SJSA1 (cell line): ENCODE measurements at places on chromosomes 5 and 9.

- peak; percentile 36 for DNase-seq
Measured at GRCh38 chr9:21812415-21812814, 10.0 kb downstream of the MTAP start.

GRCh38 chr5:134113902-134114875 is at the start of gene TCF7:
Gene TCF7, plus strand, starts transcription at chr5:134114681. Its CDS starts 226 bp downstream, at chr5:134114907.
- DNase-seq: peak; percentile 85

DNA sequence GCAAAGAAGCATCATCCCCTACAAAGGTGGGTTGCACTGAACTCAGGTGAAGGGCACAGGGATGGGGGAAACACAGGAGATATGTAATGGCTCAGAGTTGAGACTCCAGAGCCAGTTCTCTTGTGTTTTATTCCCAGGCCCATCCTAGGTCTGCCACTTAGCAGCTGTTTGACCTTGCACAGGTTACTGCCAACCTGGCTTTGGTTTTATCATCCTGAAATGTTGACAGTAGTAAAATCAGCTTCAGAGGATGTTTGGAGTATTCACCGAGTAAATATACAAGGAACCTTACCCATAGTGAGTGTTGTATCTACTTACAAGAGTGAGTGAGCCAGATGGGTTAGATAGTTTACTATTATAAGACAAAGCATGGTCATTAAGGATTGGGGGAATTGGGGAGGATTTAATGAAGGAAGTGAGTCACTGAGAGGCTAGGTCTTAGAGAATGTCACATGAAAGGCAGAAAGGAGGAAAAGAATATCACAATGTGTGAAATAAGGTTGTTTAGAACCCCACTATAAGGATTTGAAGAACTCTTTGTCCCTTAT is 141.3 kb downstream of the MAN2A1 start:
- peak; percentile 51 for DNase-seq

DNA sequence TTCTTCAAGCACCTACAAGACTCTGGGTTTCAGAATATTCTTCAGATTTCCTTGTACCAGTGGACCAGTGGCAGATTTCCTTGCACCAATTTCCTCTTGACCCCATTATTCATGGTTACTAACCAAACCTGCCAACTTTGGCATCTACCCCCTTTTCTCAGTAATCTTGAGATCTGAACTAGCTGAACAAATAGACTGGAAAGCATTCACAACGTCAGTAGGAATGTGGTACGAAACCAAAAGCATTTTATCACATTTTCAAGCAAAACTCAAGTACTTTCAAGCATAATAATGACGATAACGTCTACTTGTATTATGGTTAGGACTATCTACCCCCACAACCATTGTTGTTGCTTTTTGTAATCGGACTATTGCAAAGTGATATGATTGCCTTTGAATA is 1217.3 kb downstream of the PTPRD start:
- no peak for DNase-seq

DNA sequence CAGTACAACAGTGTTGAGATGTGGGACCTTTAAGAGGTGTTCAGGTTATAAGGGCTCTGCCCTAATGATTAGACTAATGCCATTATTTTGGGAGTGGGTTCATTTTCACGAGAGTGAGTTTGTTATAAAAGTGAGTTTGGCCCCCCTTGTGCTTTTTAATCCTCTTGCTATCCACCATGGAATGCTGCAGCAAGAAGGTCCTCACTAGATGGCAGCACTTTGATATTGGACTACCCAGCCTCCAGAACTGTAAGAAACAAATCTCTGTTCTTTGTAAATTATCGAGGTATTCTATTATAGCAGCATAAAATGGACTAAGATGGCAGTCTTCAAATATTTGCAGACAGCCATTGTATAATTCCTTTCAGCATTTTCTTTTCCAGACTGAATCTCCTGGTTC is 212.4 kb downstream of the LRRC70 start:
- no peak for DNase-seq

GRCh38 chr5:128633901-128634300 is 95.9 kb upstream of the FBN2 start:
- DNase-seq: no peak

DNA sequence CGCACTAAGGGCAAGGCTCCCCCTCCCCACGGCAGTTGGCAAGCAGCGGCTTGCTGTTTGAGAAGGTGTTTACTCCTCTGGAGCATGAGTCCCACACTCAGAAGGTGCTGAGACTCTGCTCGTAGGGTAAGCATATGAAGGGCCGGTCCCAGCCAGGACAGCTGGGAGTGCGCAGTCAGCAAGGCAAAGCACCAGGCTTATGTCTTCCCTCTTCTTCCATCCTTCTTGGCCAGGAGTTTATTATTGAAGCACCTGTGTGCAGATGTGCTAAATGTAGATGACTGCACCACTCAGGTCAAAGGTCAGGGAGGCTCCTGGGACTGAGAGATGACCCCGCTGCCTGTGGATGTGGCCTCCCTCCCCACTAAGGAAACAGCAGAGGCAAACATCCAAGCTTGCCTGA is 27.0 kb upstream of the CDKN2AIPNL start:
- DNase-seq: no peak

GRCh38 chr9:9498846-9499245 is 1114.0 kb downstream of the PTPRD start:
- no peak for DNase-seq

- no peak for DNase-seq
Measured at GRCh38 chr5:32777733-32778132, 66.6 kb downstream of the NPR3 start.

GRCh38 chr5:153617190-153617589 is 126.7 kb downstream of the GRIA1 start:
- DNase-seq: peak; percentile 49

DNA sequence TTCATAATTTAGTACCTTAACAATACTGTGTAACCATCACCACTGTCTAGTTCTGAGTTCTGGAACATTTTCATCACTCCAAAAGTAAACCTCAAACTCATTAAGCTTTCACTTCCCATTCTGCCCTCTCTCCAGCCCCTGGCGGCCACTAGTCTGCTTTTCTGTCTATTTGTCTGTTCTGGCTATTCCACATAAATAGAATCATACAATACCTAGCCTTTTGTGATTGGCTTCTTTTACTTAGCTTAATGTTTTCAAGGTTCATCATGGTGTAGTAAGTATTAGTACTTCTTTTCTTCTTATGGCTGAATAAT is 138.7 kb downstream of the RAPGEF6 start:
- no peak for DNase-seq

DNA sequence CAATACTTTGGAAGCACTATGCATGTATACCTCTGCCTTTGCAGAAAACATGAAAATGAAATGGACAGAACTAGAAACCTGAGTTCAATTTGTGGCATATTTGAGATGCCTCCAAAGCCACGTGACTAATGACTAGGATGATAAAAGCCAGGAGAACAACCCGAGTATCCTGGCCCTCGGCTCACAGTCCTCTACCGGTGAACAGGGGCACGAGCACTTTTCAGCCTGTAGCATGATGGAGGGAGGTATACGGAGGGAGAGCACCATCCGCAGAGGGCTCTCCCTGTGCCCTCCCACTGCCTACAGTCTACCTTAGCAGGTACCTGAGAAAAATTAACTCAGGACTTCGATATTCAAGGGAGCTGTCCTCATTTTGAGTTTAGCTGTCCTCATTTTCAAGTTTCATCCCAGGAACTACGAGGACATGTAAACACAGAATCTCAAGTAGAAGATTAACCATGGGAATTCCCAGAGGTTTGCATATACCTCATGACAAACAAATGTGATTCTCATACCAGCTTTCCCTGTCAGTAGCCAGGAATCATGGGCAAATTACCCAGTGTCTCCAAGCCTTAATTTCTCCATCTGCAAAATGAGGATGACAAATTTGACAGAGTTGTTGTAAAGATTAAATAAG is 249.3 kb downstream of the DNAH5 start:
- DNase-seq: no peak

DNA sequence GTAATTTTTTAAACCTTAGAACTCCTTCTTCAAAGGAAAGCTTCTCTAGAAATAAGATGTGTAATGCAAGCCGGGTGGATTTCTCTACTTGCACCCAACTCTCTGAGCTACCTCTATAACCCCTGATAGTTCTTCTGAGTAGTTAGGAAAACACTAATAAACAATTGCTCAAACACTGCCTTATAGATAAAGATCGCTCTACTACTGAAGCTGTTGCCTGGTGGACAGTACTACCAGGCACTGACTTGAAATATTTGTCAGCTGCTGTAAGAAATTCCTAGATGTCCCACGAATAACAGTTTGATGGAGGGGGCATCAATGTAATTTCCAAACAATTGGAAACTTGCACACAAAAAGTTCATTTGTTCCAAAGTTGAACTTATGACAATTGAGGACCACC is 42.0 kb downstream of the NR3C1 start:
- DNase-seq: no peak

- DNase-seq: no peak
Measured at GRCh38 chr9:71614409-71615010, 153.8 kb downstream of the CEMIP2 start.

DNA sequence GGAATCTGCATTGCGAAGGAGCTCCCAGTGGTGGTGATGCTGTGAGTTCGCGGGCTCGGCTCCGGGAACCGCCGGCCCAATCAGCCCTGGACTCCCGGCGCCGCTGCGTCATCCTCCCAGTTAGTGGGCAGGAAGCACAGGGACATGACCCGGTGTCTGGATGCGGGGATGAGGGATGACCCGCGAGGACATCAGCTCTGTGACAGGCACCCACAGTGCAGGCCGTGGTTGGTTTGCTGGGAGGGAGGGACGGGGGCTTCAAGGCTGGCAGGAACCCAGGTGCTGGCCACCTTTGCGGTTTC is 996 bp downstream of the NXNL2 start:
- DNase-seq: no peak

DNA sequence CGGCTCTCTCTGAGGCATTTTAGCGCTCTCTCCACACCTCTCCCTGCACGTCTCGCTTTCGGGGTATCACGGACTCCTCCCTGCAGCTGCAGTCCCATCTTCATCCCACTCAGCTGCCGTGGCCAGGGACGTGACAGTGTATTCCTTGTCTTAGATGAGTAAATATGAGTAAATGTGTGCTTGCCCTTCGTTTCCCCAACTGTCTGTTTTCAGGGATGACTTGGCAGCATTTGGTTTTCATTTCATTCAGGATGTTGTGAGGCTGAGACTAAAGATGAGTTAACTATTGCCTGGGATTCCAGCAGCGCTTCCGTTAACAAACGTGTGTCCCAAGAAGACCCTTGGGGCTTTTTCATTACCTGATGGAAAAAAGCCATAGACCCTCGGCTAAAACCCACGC is 29.5 kb downstream of the GDNF start:
- no peak for DNase-seq

DNA sequence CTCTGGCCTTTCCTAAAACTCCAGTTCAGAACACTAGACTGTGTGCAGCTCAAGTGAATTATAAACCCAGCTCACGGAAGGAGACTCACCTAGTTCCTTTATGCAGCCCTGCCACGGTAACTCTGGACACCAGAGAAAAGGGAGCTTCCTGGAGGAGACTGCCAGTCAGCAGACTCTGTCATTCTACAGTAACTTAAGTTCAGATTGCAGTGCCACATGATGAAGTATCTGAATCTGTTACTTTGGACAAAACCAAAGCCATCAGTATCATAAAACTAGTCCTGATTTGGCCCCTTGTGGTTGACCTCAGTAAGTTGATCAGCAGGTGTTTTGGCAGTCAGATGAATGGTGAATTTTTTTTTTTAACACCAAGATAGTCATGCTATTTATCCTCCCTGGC is 2.7 kb downstream of the MTRR start:
- DNase-seq: no peak

DNA sequence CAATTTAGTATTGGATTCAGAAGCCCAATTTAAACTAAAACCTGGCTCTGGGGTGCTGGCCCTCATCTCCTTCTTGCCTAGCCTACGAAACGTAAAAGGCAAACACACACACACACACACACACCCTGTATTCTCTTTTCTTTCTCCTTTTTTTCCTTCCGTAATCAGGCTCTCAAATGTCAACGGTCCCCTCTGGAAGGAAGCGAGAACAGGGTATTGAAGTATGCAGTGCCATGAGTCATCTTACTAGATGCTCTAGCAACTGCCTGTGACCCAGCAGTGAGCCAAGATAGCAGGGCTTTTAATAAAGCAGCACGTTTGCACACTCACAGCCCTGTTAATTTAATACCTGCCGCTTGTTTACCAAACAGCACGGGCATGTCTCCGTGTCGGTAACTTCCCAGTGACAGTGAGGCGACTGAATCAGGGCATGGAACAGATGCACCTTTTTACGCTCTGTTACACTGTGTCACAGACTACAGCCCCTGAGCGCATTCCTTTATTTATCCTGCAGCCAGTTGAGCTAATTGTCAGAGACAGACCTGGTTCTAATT is 243.8 kb downstream of the BNC2 start:
- peak; percentile 49 for DNase-seq

GRCh38 chr9:126695701-126696400 is 82.1 kb downstream of the LMX1B start:
- no peak for DNase-seq

DNA sequence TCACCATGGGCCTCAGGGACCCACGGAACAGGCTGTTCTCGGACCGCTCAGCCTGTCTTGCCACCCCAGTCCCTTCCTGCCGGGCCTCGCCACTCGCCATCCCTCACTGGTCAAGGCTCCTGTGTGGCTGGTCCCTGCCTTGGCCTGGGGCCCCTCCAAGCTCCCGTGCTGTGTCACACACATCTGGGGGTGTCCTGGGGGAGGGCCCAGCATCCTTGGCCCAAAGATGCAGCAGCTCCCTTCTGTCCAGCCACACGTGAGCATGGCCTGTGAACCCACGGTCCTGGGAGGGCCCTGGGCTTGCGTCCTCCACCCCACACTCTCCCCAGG is 425 bp upstream of the EGFL7 start:
- no peak for DNase-seq

GRCh38 chr5:749101-749670 is 35.3 kb downstream of the ZDHHC11B start:
- peak; percentile 57 for DNase-seq

GRCh38 chr9:91533382-91533781 is 109.8 kb upstream of the NFIL3 start:
- DNase-seq: no peak

DNA sequence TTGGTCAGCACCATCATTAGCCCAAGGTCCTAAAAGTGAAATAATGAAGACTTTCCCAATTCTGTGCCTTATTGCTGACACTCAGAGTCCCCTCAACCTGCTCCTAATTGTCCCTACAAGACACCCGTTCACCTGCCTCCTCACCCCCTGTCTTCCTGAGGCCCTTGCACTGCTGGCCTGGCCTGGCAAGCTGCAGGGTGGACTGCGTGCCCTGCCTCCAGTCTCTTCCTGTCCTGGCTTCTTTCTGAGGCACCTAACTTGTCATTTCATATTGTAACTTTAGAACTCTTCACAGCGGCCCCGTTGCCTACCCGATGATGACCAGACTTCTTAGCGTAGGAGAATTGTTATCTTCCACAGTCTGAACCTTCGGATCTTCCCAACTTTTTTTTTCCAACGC is 153.9 kb downstream of the SMARCA2 start:
- DNase-seq: no peak

GRCh38 chr9:122446819-122447484 is 30.8 kb downstream of the OR1J1 start:
- DNase-seq: no peak

- no peak for DNase-seq
Measured at GRCh38 chr5:168932400-168933189, 353.4 kb upstream of the PANK3 start.

GRCh38 chr5:143445776-143446175 is 42.3 kb upstream of the NR3C1 start:
- no peak for DNase-seq
